Stromal cell of bone marrow (primary cell): ENCODE measurements at places on chromosomes 1 and 21.

DNA sequence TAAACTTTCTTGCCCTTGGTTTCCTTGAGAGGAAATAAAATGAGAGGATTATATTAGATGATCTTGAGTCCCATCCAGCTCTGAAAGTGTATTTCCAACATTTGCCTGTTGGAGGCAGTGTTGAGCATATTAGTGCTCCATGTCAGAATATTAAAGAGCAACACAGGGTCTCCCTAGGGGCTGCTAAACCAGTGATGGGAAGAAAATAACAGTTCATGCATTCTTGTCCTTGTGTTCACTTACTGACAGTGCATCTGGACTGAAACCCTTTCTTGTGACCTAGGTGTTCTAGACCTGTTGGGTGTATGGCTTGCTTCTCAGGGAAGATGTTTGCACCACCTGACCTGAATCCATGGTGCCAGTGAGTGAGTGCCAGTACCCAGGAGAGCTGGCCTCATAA, 124.7 kb upstream of the KIAA0040 start:
- DNase-seq = no peak

DNA sequence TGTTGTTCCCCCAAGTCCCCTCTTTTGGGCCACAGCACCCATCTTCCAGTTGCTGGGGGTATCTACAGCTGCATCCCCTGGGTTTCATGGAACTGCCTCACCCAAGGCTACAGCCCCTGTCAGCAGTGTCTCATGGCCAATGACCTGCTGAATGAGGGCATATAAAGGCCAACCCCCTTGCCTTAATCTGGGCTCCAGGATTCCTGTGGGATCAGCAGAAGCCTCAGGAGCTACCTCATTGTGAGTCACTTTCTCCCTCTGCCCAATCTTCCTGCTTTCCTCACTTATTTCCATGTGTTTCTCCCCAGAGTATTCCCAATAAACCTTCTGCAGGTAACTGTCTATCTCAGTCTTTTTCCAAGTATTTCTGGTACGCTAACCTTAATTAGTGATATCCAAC, 37.3 kb upstream of the SYT14 start:
- peak; percentile 53 for DNase-seq

- peak; percentile 15 for DNase-seq
These were observed 72.1 kb downstream of the SKI start for GRCh38 chr1:2300004-2300771.

- no peak for DNase-seq
These were observed 253.7 kb downstream of the HHAT start for GRCh38 chr1:210582205-210582970.

DNA sequence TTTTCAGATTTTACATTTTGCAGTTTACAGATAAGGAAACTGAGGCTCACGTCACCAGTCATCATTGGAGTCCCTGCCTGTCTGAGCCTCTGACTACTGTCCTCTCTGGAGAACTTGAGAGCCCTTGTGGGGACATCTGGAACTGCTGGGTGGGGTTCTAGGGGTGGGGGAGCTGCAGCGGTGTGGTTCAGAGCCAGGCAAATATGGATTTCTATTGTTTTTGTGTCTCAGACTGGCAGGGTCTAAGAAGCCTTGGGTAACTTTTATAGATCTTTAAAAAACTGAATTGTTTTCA, 46.9 kb downstream of the IER5 start:
- DNase-seq = no peak

DNA sequence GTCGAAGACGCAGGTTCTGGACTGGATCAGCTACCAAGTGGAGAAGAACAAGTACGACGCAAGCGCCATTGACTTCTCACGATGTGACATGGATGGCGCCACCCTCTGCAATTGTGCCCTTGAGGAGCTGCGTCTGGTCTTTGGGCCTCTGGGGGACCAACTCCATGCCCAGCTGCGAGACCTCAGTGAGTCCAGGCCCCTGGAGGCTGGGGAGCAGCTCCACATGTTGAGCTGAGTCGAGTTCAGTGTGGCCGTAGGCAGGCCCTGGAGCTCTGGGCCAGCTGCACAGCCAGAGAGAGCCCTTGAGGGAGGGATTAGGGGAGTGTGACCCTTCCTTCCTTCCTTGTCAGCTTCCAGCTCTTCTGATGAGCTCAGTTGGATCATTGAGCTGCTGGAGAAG, 1.6 kb downstream of the ELF3 start:
- DNase-seq = no peak

- DNase-seq = no peak
These were observed 97.0 kb downstream of the DISP1 start for GRCh38 chr1:222911866-222912265.

- DNase-seq = peak; percentile 61
These were observed at the start of gene HES4 for GRCh38 chr1:999725-1000356. HES4 (minus strand) TSS chr1:1000097; CDS start chr1:999973, 124 bp downstream.

- DNase-seq = no peak
These were observed 16.5 kb downstream of the PODN start for GRCh38 chr1:53078333-53079101.

- no peak for DNase-seq
These were observed 382.2 kb upstream of the ESRRG start for GRCh38 chr1:217105437-217105836.

DNA sequence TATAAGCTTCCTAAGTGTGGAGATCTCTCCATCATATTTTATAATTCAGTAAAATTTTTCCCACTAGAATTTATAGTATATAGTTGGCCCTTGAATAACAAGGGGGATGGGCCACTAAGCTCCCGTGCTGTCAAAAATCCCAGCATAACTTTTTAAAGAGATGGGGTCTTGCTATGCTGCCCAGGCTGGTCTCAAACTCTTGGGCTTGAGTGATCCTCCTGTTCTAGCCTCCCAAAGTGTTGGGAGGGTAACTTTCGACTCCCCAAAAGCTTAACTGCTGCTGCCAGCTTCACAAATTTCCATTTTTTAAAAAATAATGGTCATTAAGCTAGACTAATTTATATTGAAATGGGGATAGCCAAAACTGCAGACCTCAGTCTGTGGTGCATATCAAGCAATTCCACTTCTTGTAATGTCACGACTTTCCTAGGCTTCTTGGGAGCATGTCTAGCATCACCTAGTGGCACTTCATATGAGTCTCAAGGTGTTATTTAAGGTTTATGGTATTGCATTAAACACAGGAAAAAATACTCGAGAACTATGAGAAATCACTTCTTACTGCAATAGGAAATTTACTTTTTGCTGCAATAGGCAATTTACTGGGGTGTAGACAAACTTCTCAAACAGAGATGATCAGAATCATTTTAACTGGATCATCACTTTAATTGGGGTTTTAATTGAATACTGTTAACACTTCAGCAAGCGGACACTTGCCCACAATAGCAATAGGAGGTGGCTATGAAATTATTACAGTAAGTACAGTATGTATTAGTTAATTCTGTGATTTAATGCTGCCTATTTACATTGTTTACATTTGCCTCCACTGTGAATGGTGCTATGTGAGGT, 19.3 kb upstream of the ACTA1 start:
- no peak for DNase-seq
